ENCODE measurements at places on chromosomes 16 and 17.

DNA sequence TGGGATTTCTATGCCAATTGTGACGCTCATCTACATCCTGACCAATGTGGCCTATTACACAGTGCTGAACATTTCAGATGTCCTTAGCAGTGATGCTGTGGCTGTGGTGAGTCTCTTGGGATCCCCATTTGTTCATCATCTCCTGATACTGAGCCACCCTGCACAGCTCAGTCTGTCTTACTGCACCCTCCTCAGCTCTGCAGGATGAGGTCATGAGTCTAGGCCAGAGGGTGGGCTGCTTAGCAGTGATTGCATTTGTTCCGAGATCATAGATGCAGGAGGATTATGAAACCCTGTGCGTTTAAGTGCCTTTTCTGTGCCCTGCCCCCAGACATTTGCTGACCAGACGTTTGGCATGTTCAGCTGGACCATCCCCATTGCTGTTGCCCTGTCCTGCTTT, 19.5 kb downstream of the SLC7A6OS start:
- no peak for DNase-seq

GRCh38 chr16:27974896-27975540, 88.5 kb downstream of the GSG1L start:
- no peak for DNase-seq

DNA sequence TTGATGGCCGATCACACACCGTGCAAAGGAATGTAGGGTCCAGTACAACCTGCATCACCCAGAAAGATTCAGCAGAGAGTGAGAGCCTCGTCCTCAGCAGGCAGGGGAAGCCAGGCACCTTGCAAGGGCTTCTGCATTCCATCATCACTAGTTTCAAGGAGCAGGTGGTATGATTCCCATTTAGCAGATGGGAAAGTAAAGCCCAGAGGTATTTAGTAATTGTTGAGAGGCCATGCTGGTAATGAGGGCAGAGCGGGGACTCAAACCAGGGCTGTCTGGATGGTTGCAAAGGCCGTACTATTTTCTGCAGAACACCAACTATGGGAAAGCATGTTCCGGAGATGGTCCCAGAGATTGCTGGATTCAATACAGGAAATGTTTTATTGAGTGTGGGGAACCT, 65.8 kb upstream of the MRTFB start:
- DNase-seq, result no peak

DNA sequence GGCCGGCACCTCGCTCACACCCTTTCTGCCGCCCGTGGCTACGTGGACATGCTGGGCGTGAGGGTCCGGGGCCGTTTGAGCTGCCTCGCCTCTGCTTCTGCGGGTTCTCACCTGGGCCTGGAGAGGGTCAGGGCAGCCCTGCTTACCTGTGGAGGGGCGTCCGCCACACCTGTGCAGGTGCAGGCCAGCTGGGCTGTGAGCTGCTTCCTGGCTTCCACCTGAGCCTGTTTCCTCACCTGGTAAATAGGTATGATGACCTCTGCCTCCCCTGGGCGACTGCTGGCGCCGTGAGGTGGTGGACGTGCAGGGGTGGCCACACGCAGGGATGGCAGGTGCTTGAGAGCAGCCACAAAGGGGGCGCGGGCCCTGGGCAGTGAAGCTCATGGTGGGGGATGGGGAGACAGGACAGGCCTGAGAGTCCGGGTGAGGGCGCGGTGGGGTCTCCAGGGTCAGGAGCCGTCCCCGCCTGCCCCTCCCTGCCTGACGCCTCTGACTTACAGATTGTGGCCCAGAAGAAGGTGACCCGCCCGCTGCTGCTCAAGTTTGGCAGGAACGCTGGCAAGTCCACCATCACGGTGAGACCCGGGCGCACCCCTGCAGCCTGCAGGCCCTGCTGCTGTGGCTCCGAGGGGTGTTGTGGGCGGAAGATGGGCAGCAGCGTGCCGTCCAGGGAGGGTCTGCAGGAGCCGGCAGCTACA, 7.8 kb downstream of the CPNE7 start:
- no peak for DNase-seq

DNA sequence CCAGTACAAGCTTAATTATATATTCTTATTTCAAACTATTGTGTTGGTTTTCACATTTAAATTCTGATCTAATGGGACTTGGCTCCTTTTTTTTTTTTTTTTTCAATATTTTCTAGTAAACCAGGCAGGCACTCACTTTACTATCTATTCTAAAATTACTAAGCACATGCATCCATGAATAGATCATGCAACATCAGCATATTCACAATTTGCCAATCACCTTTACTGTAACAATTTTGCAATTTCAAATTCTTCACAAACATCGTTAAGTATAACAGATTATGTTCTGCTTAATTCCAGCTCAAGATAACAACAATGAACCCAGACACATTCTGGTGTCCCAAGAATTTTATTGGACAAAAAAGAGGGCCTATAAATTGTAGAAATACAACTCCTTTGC, 217.4 kb downstream of the CDH8 start:
- no peak for DNase-seq

- DNase-seq, result no peak
These were observed 41.1 kb downstream of the C16orf78 start for GRCh38 chr16:49414671-49415070.

GRCh38 chr17:28748852-28749515, 5.2 kb downstream of the TRAF4 start:
- no peak for DNase-seq

GRCh38 chr16:26667307-26667706, 399.4 kb upstream of the C16orf82 start:
- DNase-seq, result no peak
